Activated CD8-positive, alpha-beta T cell treated with anti-CD3 and anti-CD28 coated beads, Interleukin-2, amount 10 ng/mL, durations not matched to agents 7 days and 5 days (primary cell): ENCODE measurements at places on chromosomes 5 and 9. TPM values are rescaled to one million over a fixed set of nuclear protein-coding genes. Genes with fewer than 3 reads are reported as not detected.

Gene PRKAA1
- total RNA-seq, result 72.3 TPM

Gene CCDC152
- 6.5 TPM for total RNA-seq

Gene TXNDC8
- total RNA-seq, result not detected

Gene TMC1
- not detected for total RNA-seq

Gene RFESD
- total RNA-seq, result 5.1 TPM

Gene ANKRD31
- 0.26 TPM for total RNA-seq

Gene SPINK6
- not detected for total RNA-seq

Gene MRNIP
- total RNA-seq, result 16.1 TPM

Gene SUB1
- 377 TPM for total RNA-seq

Gene KIAA0825
- 2.0 TPM for total RNA-seq

Gene PCDHA1
- total RNA-seq, result not detected

Gene NIPAL4
- total RNA-seq, result not detected

Gene ADGRV1
- not detected for total RNA-seq

Gene SLC6A7
- not detected for total RNA-seq

Gene GPR151
- total RNA-seq, result not detected

Gene PPP2R2B
- 3.0 TPM for total RNA-seq

Gene PBX3
- 24.4 TPM for total RNA-seq

Gene CHD1
- total RNA-seq, result 44.5 TPM

Gene IL13
- 1.4 TPM for total RNA-seq

Gene NMUR2
- not detected for total RNA-seq

Gene FRRS1L
- not detected for total RNA-seq

Gene SGCD
- total RNA-seq, result not detected

Gene SLC12A7
- 111 TPM for total RNA-seq

Gene PCAT7
- total RNA-seq, result not detected

Gene NUTM2F
- total RNA-seq, result not detected

Gene ST8SIA4
- 37.5 TPM for total RNA-seq

Gene GFRA3
- 0.16 TPM for total RNA-seq

Gene PCDHB12
- not detected for total RNA-seq

Gene PCDHB5
- not detected for total RNA-seq

Gene RGS7BP
- total RNA-seq, result not detected

Gene SPATA9
- total RNA-seq, result not detected

Gene CYLC2
- total RNA-seq, result not detected

Gene BSPRY
- total RNA-seq, result 4.4 TPM

Gene CTSV
- total RNA-seq, result 0.29 TPM

Gene S100Z
- total RNA-seq, result 3.2 TPM

Gene KIF24
- total RNA-seq, result 11.2 TPM

Gene TAF11L5
- not detected for total RNA-seq

Gene ARL14EPL
- not detected for total RNA-seq

Gene FAM114A2
- 23.1 TPM for total RNA-seq

Gene TAF1L
- not detected for total RNA-seq

Gene SPATA31A1
- total RNA-seq, result not detected

Gene PCDHGA9
- total RNA-seq, result not detected

Gene IFNB1
- not detected for total RNA-seq

Gene FAT2
- not detected for total RNA-seq

Gene PTPRD
- not detected for total RNA-seq

Gene GRM6
- not detected for total RNA-seq

Gene TSLP
- not detected for total RNA-seq

Gene C9orf72
- 10.2 TPM for total RNA-seq

Gene SNCB
- total RNA-seq, result not detected

Gene BARHL1
- not detected for total RNA-seq

Gene THG1L
- 13.4 TPM for total RNA-seq

Gene PCDHB7
- not detected for total RNA-seq

Gene PCDHB6
- total RNA-seq, result not detected

Gene IRX4
- not detected for total RNA-seq
